Epithelial cell of esophagus (primary cell): ENCODE measurements at places on chromosomes 5 and 9.

DNA sequence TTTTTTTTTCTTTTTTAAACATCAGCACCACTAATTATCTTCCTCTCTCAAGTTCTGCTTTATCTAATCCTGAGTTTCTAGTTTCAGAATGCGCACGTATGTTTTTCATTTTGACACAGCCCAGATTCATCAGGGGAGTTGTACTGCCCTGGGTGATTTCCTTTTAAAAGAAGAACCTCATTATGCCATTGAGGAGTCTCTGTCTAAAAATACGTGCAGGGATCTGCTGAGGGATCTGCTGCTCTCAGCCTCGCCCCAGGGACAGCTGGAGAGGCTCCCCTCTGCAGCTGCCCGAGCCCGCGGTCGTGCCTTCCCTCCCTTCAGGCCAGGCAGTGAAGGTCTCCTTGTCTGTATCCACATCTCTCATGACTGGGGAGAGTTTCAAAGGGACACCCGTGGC is 273.1 kb downstream of the ARHGEF28 start:
- DNase-seq = no peak

- DNase-seq = peak; percentile 87
Measured at GRCh38 chr9:27638716-27639115, 65.4 kb upstream of the C9orf72 start.

DNA sequence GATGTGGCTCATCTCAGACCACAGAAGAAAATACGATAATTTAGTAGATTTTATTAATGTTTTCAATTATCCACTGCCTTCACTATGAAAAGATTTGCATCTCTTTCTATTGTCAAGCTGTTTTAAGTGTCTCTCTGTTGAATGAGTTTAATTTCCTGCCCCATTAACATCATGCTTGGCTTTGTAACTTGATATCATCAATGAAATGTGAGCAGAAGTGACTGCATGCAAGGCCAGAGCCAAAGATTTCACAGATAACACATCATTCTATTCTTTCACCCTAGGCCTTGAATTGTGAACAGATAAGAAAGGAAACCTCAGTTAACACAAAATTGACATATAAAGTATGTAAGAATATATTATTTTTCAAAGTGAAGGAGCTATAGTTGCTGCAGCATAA is 986.4 kb upstream of the CDH18 start:
- no peak for DNase-seq

- DNase-seq = no peak
Measured at GRCh38 chr9:135297456-135298075, 182.0 kb upstream of the PPP1R26 start.

DNA sequence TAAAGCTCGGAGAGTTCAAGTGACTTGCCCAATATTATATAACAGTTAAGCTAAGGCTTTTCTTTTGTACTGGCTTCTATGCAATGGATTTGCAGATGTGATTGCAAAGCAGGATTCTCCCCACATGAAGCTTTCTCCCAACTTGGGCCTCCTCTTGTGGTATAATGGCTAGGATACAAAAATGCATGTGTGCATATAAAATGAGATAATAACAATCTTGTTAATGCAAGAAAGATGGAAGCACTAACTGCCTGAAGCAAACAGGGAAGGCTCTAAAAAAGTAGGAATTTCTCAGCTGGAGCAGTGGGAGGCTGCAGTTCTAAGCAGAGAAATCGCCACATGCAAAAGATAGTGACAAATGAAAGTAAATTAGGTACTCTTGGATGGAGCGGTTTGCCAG is 444.2 kb upstream of the RIOK2 start:
- no peak for DNase-seq

DNA sequence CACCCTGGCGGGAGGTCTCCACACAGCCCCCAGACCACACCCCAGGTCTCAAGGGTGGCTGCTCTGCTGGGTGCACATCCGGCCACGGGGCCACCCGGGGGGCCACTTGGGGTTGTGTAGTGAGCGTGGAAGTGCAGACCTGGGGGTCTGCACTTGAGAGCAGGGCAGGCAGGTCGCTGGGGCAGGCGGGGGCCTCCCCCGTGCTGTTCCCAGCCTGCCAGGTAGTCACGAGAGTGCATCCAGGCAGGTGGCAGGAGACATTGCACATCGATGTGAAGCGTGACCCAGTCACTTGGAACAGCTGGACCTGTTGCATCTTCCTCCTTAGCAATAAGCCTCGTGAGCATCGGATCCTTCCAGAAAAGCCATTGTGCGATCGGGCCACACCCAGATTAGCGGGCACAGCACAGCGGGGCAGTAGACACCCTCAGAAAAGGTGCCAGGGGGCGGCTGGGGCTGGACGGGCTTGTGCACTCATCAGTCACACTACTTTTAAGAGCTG is 4.8 kb upstream of the ENTPD8 start:
- DNase-seq = no peak

DNA sequence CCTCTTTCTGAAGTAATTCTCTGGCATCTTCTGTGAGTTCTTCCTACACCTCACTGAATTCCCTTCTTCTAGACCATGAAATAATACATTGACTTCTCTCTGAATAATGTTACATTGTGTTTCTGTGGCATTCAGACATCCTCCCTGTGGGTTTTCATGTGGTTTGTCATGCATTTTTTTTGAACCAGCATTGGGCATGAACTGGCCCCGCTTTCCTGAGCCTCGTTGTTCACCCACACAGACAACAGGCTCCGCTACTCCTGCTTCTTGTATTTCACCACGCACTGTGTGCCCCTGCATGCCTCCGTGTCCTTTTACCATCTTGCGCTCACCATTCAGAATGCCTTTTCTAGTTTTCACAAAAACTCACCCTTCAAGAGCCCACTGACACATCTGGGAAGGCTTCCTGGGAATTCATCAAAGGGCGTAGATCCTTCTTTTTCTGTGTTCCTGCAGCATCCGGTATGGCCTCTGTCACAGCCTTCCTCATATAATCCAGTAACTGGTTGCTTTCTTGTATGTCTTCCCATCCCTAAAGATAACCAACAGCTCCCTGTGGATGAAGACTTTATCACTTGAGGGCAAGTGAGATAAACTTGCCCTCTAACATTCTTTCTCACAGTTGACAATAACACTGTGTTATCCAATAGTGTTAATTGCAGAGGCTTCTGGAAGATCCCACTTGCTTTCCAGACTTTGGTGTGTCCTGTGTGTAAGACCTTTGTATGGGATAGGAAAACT is 51.5 kb upstream of the ADAMTSL1 start:
- DNase-seq = no peak

- DNase-seq = no peak
Measured at GRCh38 chr5:118069452-118069851, 918.9 kb downstream of the DTWD2 start.

DNA sequence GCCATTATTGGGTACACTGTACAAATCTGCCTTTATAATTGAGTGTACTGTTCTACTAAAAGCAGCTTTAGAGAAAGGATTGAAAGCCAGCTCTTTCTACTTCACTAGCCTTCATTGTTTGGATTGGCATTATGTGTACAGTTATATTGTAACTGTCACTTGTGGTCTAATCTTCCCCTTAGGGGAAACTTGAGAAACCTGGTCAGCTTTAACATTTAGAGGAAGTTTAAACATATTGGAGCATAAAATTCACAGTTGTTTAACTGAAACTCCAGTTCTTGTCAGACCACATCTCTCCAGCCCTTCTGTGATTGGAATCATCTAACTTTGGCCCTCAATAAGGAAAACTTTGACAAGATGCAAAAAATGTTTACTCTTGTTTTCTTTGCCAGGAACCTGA is 24.6 kb downstream of the PIK3R1 start:
- DNase-seq = no peak

DNA sequence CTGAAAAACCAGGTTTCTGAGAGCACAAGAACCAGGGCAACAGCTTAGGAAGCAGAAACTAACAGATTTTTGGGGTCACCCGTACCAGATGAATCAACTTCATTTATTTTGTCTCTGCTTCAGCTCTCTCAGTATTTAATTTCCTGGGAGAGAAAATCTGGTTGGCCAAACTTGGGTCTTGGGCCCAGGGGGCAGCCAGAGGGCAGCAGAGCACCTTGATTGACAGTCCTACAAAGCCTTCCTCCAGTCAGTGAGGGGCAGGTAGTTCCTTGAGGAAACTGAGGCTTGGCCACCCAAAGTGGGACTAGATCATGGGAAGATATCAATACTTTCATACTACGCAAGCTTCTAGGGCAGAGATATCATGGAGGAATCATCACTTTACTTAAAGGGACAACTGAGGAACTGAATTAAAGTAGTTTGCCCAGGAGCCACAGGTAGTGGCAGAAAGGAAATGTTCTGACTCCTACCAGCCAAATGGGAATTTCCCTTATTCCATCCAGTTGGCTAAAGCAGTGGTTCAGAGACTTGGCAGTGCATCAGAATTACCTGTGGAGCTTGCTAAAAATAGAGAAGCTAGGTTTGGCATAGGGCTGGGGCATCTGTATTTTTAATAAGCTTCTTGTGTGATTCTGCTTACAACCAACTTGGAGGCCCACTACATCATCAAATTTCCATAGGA is 21.5 kb upstream of the ARHGAP26 start:
- DNase-seq = peak; percentile 70

- DNase-seq = peak; percentile 48
Measured at GRCh38 chr9:137114613-137115393, at the start of gene DPP7. TSS of gene DPP7 (minus strand) at chr9:137114733. CDS start at chr9:137114713, 20 bp downstream.

GRCh38 chr9:90872835-90873294 is 71.2 kb downstream of the SYK start:
- no peak for DNase-seq
